ENCODE measurements at places on chromosomes 4 and X.

- DNase-seq, result peak; percentile 74
Observed at GRCh38 chrX:119698845-119699244, 5.9 kb upstream of the SEPTIN6 start.

DNA sequence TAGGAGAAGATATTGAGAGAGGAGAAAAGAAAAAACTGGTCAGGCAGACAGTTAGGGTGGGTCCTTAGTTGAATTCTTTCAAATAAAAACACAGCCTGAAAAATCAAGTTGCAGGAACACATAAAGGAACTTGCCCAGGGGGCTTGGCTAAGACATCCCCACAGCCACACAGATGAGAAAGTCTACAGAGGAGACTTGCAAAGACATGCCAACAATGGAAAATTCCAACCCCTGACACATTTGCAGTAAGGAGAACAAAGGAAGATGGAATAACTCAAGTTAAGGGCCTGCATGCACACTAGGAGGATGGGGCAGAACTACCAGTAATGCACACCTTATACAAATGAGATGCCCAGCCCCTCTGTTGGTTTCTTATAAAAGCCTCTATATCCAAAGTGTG is 197.6 kb downstream of the CPXCR1 start:
- no peak for DNase-seq

GRCh38 chrX:50973199-50973598 is 62.7 kb downstream of the BMP15 start:
- no peak for DNase-seq

DNA sequence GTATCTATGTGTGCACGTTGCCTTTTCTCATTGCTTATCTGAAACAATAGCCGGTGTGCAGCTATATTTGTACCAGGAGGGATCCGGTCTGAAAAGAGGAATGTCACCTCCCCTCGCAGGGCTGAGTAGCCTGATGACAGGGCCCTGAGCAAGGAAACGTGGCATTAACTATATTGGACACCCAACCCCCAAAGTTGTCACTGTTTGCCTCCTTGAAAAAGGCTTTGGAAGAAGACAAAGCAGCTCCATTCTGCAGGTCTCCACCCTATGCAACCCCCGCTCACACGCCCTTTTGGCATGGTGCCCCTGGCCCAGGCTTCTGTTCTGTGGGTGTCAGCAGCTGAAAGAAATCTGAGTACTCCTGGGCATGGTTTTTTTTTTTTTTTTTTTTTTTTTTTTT is 8.2 kb downstream of the PRRG3 start:
- DNase-seq, result no peak

GRCh38 chrX:13428053-13428786 is 108.4 kb upstream of the ATXN3L start:
- peak; percentile 2 for DNase-seq

- DNase-seq, result no peak
Observed at GRCh38 chr4:67751260-67751659, 2.9 kb downstream of the GNRHR start.

DNA sequence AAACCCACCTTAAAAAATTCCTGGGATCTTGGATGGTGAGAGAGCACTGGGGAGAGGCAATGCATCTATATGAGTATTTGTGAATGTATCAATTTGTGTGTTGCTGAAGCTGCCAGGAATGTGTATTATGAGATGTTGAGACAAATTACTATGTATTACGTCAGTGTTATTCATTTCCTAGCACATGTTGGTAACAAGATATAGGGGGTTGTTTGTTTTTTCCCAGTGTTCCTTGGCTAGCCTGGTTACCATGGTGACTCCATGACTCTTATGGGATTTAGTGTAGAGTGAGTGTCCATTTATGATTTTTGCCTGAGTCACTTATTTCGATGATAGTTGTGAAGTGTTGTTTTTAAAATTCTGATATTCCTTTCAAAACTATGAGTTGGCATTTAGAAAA is 65.6 kb downstream of the RAB40A start:
- DNase-seq, result peak; percentile 73

GRCh38 chr4:173590697-173591096 is 60.7 kb upstream of the HAND2 start:
- no peak for DNase-seq

- peak; percentile 34 for DNase-seq
Observed at GRCh38 chr4:47990145-47990544, 26.3 kb downstream of the CNGA1 start.

GRCh38 chr4:80022282-80022681 is 50.7 kb downstream of the ANTXR2 start:
- DNase-seq, result no peak

- no peak for DNase-seq
Observed at GRCh38 chr4:70504733-70505132, 13.6 kb upstream of the AMTN start.

DNA sequence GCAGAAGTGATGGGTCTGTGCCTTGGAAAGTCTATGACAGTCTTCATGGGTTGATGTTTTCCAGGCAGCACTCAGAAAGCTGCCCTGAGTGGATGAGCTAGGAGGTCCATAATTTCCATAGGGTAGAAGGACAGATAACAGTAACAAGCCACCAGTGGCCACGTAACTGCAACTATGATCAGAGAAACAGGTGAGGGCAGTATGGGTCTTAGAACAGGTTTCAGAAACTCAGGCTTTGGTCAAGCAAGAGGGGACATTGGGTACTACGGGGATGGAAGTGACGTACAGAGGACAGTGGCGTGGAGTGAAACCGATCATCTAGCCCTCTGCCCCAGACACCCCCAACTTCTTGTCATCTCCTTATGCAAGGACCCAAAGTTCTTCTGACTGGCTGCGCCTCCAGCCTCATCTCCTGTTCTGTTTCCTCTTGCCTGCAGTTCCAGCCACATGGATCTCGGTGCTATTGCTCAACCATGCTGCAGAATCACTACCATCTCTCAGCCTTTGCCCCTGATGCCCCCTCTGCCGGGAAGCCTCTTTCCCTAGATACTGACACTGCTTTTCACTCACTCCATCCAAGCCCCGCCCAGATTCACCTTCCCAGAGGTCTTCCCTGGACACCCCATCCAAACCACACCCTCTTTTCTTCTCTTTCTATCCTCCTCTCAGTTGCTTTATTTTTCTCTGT is 123.4 kb downstream of the MFAP3L start:
- no peak for DNase-seq

DNA sequence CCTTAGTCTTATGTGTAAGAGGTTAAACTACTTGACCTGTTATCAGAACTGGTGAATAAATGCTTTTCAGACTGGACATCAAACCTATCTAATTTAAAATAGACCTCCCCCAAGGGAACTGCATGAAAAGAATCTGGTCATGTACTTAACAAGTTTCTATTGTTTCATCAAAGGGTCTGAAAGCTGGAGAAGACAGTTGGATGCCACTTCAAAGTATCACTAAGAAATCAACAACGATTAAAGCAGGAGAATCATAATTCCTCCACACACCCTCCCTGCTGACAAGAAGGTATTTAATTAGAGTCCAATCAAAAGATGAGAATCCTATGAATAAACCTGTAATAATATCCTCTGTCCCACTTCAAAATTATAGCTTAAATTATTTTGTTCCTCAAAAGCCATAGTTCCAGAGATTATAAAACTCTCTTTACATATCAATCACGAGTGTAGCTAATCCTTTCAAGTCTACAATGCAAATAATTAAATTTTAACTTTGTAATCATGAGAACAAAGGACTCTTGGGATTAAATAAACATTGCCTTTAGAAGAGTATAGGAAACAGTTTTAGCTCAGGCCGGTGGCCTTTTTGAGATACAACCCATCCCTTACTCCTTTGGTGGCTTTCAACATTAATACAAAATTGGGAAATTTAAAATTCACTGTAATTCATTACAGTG is 35.1 kb downstream of the TSPAN5 start:
- peak; percentile 8 for DNase-seq

DNA sequence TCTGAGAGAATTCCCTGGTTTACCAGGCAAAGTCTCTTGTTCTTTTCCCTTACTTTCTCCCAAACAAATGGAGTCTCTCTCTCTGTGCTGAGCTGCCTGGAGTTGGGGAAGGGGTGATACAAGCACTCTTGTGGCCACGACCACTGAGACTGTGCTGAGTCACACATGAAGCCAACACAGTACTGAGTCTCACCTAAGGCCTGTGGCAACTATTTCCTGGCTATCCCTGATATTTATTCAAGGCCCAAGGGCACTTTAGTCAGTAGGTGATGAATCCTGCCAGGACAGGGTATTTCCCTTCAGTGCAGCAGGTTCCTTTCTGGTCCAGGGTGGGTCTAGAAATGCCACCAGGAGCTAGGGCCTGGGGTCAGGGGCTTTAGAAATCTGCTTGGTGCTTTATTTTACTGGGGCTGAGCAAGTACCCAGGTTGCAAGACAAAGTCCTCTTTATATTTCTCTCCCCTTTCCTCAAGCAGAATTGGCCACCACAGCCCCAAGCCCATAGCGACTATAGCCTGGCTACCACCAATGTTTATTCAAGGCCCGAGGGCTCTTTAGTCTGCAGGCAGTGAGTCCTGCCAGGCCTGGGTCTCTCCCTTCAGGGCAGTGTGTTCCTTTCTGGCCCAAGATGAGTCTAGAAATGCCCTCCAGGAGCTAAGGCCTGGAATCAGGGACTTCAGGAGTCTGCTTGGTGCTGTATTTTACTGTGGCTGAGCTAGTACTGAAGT is 10.5 kb downstream of the ARL13A start:
- DNase-seq, result peak; percentile 69

DNA sequence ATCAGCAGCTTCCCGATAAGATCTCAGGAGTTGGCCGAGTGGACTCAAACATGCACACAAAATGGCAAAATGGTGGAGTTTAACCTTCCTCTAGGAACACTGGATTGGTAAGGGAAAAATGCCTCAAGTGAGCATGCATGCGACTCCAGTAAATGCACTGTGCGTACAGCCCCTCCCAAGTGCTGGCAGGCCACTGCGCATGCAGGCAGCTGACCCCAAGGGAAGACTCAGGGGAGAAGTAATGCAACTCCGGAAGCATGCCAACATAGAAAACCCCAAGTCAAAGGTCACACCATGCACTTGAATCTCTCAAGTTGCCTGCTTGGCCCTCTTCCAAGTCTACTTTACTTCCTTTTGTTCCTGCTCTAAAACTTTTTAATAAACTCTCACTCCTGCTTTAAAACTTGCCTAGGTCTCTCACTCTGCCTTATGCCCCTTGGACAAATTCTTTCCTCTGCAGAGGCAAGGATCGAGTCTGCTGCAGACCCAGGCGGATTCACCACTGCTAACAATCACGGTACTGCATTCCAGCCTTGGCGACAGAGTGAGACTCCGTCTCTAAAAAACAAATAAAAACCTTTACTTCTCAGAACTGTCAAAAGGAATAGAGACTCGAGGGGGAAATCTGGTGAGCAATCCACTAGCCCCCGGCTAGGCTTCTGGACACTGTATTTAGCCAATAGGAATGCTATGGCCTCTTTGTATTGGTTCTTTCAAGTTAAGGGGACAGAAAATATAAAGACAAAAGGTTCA is 33.5 kb downstream of the NYX start:
- no peak for DNase-seq

DNA sequence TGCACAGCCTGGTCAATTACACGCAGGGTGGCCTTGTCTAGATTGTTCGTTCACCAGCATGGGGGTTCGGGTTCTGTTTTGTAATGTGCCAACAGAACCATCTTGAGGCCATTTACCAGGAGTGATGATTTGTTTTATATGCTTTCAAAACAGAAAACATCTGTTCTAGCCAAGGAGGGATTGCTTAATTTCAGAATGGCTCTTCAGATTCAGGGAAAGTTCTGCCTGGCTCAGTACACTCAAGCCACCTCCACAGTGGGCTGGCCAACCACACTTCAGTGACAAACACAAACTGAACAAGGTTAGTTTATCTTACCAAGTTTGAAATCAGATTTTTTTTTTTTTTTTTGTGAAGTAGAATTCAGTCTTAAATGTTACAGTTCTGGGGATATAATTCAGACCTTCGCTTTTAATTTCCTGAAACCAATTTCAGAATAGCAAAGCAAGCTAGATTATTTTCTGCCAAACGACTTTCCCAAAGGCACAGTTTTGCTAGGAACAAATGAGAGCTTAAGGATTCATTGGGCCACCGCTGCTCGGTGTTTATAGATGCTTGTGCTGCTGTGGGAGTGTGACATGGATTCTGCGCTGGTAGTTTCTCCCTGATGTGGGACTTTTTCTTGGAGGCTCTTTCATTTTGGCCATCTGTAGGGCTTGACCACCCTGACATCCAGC is 23.4 kb downstream of the SMS start:
- DNase-seq, result no peak

DNA sequence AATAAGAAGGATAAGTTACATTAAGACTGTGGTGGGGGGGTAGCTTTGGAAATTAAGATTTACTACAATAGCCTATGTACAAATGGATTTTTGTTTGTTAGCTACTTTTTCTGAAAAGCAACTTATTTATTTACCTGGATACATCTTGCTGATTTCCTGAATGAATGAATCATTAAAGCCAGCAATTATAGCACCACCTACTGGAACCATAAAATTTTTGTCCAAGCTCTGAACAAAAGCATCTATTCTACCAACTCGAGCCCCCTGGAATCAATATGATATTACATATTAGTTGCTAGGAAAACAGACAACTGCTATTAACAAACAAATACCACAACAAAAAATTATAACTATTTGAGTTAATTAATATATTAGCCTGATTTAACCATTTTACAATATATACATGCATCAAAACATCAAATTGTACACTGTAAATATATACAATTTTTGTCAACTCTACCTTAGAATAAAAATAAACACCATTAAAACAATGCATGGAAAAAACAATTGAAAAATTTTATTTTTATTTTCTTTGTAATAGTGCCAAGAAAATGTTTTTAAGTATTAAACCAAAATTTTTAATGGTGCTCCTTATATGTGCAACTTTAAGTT is 15.3 kb downstream of the SEPSECS start:
- DNase-seq, result peak; percentile 70

GRCh38 chr4:144985014-144985413 is 113.0 kb downstream of the ANAPC10 start:
- no peak for DNase-seq

GRCh38 chr4:77360451-77360850 is 203.4 kb downstream of the CCNG2 start:
- DNase-seq, result peak; percentile 49

- DNase-seq, result no peak
Observed at GRCh38 chr4:68361146-68361589, 11.3 kb upstream of the YTHDC1 start.

DNA sequence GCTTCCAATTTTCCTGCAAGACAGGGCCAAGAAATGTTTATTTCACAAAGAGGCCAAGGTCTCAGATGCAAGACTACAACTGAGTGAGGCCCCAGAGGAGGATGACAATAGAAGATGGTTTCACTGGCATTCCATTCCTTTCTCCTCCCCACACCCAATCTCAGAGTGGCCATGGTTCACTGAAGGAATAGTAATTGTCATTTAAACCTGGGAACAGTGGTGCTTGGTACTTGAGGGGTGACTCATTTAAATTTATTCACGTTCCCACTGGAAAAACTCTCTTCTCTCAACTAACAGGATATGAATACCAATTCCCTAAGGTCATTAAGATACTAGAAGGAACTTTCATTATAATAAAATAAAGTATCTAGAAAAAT is 35.3 kb upstream of the CXCL8 start:
- DNase-seq, result peak; percentile 71

All from DMS53 (cell line).